M059J (cell line): ENCODE measurements at places on chromosomes 6 and 20.

GRCh38 chr6:68094070-68094469, 541.0 kb upstream of the ADGRB3 start:
- DNase-seq = no peak

- DNase-seq = no peak
These were observed 652.5 kb upstream of the EPHA7 start for GRCh38 chr6:94071835-94072234.

DNA sequence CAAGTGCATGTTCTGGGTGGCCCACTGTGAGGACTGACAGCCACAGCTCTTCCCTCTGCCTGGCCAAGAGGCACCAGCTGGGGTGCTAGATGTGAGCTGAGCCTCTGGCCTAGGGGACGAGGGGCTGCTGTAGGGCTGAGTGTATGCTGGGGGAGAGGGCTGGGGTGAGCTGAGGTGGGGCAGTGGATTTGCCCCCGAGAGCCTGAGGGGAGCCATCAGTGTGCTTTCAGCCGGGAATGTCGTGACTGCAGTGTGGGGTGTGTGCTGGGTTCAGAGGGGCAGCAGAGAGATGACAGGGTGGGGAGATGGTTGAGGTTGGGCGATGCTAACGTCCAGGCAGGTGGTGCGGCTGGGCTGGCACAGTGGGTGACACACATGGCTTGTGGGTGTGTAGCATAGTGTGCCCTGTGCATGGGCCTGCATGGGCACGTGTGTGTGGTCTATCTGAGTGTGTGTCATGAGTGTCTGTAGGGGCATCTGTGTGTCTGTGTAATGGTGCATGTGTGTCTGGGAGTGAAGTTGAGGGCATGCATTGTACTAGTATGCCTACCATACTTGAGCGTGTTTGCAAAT, 46.0 kb upstream of the BLCAP start:
- no peak for DNase-seq

GRCh38 chr20:6509374-6509773, 258.1 kb upstream of the BMP2 start:
- no peak for DNase-seq

- DNase-seq = peak; percentile 14
These were observed 199.1 kb downstream of the ERMARD start for GRCh38 chr6:169950558-169950957.

GRCh38 chr6:54935739-54936138, 89.2 kb downstream of the FAM83B start:
- peak; percentile 80 for DNase-seq

- no peak for DNase-seq
These were observed 152.4 kb downstream of the COL9A1 start for GRCh38 chr6:70150521-70150920.

- DNase-seq = peak; percentile 33
These were observed 880.9 kb downstream of the PRIM2 start for GRCh38 chr6:58198301-58198700.

DNA sequence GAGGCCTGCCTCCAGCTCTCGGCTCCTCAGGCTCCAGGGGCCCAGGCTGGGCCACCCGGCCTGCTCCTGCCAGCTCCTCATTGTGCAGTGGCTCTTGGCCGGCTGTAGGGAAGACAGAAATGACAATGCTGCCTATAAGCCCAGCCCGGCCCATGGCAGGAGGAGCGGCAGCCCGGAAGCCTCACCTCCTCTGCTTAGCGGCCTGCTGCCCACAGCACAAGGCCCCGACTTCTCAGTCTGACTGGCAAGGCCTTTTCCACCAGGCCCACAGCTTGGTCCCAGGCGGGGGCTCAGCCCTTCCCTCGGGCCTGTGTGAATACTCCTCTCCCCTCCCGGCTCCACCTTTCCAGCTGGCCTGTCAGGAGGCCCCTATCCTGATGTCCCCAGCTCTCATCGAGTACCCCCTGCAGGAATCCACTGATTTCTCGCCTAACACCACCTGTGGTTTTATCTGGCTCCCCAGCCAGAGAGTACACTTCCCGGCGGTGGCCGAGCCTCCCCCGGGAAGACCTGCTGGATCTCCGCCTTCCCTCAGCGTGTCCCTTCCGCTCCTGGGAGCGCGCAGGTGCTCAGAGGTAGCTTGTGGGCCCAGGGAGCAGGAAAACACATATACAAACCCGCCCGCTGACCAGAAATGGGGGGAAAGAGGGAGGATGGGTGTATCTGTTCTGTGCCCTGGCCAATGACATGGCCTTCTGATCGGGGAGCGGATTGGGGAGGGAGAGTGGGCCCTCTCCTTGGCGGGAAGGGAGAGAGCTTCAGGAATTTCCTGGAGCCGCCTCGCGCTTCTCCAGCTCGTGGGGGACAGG, 963 bp downstream of the DDRGK1 start:
- DNase-seq = peak; percentile 55

DNA sequence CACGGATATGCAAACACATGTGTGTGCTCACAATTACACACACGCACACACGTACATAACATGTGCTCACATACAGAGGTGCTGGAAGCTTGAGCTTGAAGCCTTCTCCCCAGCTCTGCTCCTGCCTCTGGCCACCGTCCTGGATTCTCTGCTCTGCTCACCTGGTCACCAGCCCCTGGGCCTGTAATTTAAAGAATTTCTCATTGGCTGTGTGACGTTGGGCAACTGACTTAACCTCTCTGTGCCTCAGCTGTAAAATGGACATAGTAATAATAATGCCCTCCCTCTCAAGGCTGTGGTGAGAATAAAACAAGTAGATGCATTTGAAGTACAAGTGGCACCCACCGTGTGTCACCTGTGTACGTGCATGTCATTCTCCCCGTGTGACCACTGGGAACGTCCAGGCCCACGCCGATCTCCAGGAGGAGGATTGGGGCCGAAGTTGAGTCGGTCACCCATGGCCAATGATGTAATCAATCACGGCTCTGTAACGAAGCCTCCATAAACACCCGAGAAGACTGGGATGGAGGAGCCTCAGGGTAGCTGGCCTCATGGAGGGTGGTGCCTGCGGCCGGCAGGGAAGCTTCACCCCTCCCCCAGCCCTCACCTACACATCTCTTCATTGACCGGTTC, 160.9 kb upstream of the AFDN start:
- DNase-seq = no peak

DNA sequence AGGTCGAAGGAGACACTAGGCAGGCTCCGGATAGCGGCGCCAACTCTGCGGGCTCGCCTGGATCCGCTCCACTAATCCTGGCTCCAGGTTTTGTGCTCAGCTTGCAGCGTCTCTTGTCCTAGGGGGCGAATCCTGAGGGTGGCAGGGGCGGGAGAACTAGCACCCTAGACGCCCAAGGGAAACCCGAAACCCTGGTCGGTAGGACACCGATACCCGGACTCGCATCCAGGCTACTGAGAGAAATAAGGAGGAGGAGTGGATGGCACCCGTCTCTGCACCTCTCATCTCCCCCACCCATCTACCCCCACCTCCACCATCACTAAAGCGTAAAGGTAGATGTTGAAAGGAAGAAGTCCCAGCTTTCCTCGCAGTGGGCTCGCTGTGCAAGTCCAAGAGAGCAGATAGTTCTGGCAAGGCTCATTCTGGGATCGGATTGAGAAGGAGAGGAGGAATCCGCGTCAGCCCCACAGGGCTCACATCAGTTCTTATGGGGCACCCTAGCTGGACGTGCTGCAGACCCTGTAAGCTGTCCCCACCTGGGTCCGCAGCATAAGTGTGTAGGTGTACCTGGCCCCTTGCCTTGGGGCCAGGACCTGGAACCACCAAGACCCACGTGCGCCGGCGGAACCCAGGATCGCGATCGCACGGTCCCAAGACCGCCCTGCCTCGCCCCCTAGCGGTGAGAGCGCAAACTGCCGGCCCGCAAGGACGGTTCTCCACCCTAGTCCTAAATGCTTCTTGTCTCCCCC, 6.9 kb downstream of the SLC32A1 start:
- peak; percentile 65 for DNase-seq

DNA sequence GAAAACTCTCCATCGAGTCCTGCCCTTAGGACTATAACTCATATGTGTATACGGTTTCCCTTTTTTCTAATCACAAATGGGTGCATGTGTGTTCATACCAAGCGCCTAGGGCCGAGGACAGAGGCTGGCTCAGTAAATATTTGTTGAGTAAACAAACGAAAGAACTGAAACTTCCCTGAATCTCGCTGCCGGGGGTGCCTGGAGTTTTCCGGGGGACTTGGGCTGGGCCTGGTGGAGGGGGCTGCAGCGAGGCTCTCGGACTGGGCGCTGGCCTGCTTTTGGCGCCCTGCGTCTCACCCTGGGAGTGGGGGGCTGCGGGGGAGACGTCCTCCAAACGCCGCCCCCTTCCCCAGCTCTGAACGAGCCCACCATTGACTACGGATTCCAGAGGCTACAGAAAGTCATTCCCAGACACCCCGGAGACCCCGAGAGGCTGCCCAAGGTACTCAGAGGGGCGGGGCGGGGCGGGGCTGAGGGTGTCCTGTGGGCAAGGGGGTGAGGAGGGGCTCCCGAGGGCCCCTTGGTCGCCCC, 49.0 kb downstream of the CPXM1 start:
- DNase-seq = no peak

- DNase-seq = no peak
These were observed 325.1 kb downstream of the SOX4 start for GRCh38 chr6:21918666-21919065.

DNA sequence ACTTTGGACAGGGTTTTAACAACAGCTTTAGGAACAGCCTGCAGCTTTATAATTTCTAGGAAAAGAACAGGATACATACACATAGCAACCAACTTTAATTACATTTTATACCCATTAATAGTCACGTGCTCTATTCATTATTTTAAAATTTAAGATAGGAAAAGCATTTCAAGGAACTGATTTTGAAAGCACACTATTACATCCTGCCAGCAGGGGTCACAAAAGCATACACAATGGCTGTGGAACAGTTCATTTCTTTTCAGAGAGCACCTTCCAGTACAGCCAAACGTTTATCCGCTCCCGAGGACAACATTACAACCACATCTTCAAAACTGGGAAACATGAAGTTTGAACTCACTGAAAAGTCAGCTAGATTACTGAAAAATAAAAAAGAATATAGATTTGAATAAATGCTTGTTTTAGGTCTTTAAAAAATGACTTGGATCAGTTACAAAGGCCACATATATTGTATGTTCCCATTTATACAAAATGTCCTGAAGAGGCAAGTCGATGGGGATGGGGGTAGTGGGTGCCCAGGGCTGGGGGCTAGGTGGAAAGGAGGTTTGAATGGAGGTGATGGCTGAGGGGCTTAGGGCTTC, 104.6 kb upstream of the EXOC2 start:
- peak; percentile 61 for DNase-seq

- no peak for DNase-seq
These were observed 35.5 kb upstream of the NCOA3 start for GRCh38 chr20:47466213-47466612.

- no peak for DNase-seq
These were observed 32.6 kb downstream of the MDFI start for GRCh38 chr6:41670703-41671360.

GRCh38 chr20:37229357-37229756, 32.3 kb downstream of the GHRH start:
- no peak for DNase-seq

- DNase-seq = peak; percentile 67
These were observed 391 bp downstream of the MAPRE1 start for GRCh38 chr20:32819992-32820697.

DNA sequence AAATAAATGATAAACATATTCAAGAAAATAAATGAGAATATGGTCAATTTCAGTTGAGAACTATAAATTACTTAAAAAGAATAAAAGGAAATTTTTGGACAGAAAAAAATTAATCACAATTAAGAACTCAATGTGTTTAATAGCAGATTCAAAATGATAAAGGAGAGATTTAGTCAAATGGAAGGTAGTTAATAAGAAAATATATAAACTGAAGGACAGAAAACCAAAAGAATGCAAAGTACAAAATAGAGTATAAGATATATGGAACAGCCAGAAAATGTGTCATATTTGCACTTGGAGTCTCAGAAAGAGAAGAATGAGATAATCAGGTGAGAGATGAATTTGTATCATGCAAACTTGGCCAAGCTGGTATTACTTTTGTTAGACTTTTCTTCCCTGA, 201.8 kb upstream of the ARID1B start:
- DNase-seq = no peak

DNA sequence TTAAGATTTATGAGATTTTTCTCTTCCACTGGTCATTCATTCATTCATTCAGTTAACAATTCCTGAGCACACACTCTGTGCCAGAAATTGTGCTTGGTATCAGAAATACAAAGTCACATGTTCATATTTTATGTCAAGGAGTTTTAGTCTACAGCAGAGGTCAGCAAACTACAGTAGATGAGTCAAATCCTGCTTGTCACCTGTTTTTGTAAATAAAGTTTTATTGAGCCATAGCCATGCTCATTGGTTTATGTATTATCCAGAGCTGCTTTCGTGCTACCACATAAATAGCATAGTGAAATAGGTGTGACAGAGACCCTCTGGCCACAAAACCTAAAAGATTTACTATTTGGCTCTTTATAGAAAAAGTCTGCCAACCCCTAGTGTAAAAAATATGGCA, 46.8 kb downstream of the THEMIS start:
- DNase-seq = peak; percentile 23

DNA sequence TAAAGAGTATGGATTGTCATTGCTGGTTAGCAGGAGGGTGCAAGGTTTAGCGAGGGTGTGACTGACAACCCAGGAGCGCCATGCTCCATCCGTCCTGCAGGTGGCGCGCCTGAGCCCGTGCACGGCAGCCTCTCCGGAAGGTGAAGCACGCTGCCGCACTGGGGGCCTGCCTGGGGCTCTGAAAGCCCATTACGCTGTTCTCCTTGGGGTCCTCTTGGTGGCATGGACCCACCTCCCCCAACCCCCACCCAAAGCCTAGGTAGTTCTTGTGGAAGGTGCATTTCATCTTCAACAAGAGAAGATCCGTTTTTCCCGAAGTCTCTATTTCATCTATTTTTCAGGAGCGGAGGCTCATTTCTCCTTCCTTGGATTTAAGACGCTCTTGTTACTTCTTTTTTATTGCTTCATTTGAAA, 197.4 kb upstream of the KCNG1 start:
- DNase-seq = no peak

DNA sequence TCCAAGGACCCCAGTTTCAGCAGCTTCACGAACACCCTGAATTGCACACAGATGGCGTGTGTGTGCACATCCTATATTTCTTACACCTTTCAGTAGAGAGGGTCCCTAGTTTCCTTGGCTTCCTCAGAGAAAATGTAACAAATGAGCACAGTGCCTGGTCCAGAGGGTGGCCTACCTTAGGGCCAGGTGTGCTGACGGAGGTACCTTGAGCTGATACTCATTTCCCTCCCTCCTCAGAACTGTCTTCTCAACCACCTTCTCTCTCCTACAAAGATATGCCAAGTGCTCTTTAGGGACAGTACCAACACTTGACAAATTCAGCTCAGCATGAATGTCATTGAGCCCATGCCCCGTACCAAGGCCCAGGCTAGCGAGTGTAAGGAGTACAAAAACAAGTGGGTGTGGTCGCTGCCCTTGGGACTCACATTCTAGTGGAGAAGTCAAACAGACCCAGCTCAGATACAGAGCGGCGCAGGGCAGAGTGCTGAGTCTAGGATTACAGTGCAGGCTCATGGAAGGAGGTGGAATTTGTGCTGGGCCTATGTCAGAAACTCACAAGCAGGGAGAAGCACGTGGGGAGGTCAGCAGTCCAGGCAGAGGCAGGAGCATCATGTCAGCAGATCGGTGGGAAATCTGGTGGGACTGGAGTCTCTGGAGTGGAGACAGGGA, 9.6 kb upstream of the BPHL start:
- DNase-seq = no peak
